ENCODE measurements at places on chromosomes 4 and X. TPM values are rescaled to one million over a fixed set of nuclear protein-coding genes. Genes with fewer than 3 reads are reported as not detected.

The SH2D1A gene
- 2.7 TPM for total RNA-seq

The CENPVL2 gene
- total RNA-seq: not detected

The ADGRG4 gene
- 0.13 TPM for total RNA-seq

The PASD1 gene
- not detected for total RNA-seq

DNA sequence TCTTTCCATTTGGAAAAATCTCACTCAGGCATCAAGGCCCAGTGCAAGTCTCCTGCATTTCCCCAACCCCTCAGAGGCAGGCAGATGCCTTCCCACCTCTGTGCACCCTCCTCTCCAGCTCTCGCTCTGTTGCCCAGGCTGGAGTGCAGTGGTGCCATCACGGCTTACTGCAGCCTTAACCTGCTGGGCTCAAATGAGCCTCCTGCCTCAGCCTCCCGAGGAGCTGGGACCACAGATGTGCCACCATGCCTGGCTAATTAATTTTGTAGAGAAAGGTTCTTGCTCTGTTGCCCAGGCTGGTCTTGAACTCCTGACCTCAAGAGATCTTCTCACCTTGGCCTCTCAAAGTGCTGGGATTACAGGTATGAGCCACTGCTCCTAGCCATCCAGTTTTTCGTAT lies 95.8 kb downstream of the NHSL2 start:
- no peaks in the 10 kb centered on the region for H3K27me3 ChIP-seq
- DNase-seq: no peak
- no peaks in the 10 kb centered on the region for H3K36me3 ChIP-seq
- no peak overlapping the region for H3K4me3 ChIP-seq
- no peak overlapping the region for H3K27ac ChIP-seq

DNA sequence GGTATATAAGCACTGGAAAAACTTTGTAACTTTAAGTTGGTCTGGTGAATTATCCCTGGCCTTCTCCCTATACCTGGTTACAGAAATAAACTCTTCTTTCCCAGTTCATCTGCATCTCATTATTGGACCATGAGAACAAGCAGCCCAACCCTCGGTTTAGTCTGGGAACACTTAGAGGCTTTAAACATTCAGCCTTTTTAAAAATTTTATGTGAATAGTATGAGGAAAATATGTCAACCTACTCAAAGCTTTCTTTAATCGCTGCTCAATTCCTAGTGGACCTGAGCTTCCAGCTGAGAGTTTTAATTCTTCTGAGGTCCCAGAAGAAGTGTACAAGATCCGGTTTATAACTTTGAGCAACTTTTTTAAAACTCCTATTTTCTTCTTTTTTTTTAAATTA lies 358.6 kb upstream of the NOCT start:
- H3K4me3 ChIP-seq: no peak overlapping the region
- no peak for DNase-seq
- H3K27ac ChIP-seq: no peak overlapping the region

DNA sequence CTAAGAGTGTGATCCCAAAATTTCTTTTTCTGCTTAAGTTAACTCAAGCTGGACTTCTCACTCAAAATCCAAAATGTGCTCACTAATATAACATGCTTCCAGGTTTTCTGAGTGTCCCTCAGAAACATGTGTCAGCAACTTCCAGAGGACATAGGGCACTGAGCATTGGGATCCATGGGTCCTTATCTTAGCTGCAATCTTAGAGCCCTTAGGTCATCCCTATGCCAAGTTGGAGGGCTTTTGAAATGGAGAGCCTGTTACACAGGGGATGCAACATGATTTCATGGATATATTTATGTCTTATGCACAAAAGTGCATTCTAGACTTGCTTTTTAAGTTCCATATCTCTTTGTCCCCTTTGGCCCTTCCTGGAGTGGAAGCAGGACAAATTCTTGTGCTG lies 11.7 kb upstream of the HCCS start:
- DNase-seq: no peak
- H3K36me3 ChIP-seq: no peaks in the 10 kb centered on the region
- H3K4me3 ChIP-seq: no peak overlapping the region

GRCh38 chr4:7648544-7649395 lies 214.0 kb upstream of the PSAPL1 start:
- no peaks in the 10 kb centered on the region for H3K4me1 ChIP-seq
- DNase-seq: peak; percentile 57
- no peaks in the 10 kb centered on the region for H3K36me3 ChIP-seq
- no peaks in the 10 kb centered on the region for H3K27me3 ChIP-seq
- no peak overlapping the region for H3K4me3 ChIP-seq
- no peak overlapping the region for H3K27ac ChIP-seq

- H3K4me1 ChIP-seq: no peaks in the 10 kb centered on the region
- H3K36me3 ChIP-seq: no peaks in the 10 kb centered on the region
- H3K27ac ChIP-seq: no peak overlapping the region
- no peaks in the 10 kb centered on the region for H3K27me3 ChIP-seq
- no peak for DNase-seq
Measured at GRCh38 chr4:173932701-173933100, 350.8 kb downstream of the FBXO8 start.

GRCh38 chr4:26331380-26331950 lies 10.7 kb downstream of the RBPJ start:
- no peak overlapping the region for H3K4me3 ChIP-seq
- H3K27ac ChIP-seq: no peak overlapping the region
- H3K4me1 ChIP-seq: no peaks in the 10 kb centered on the region
- H3K27me3 ChIP-seq: no peaks in the 10 kb centered on the region
- DNase-seq: no peak
- H3K36me3 ChIP-seq: no peaks in the 10 kb centered on the region

GRCh38 chr4:102828497-102828808 lies 1.1 kb upstream of the UBE2D3 start:
- H3K27me3 ChIP-seq: no peaks in the 10 kb centered on the region
- H3K36me3 ChIP-seq: peaks cover 3% of the 10 kb centered on the region
- peaks cover 2% of the 10 kb centered on the region for H3K4me1 ChIP-seq
- peak overlapping the region; percentile 100 for H3K27ac ChIP-seq

GRCh38 chrX:153887385-153887784 lies 1.4 kb upstream of the L1CAM start:
- no peak overlapping the region for H3K4me3 ChIP-seq
- H3K36me3 ChIP-seq: no peaks in the 10 kb centered on the region
- DNase-seq: no peak
- H3K27me3 ChIP-seq: peaks cover 8% of the 10 kb centered on the region
- no peaks in the 10 kb centered on the region for H3K4me1 ChIP-seq

DNA sequence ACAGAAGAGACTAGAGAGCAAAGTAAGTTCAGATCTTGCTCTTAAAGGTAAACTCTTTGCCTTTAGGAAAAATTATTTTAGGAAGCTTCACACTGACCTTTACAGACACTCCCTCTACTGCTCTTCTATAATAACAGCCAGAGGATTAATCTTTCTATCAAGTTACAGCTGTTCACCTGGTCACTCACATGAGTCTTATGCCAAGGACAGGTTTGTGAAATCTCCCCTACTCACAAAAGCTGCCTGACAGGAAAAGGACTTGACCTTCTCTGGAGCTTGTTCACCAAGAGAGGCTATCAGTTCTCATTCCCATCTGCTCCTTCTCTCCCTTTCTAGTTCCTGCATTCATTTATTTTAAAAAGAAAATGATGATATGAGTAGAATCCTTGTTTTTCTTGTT lies 117.3 kb downstream of the C4orf51 start:
- DNase-seq: no peak
- no peaks in the 10 kb centered on the region for H3K36me3 ChIP-seq
- no peak overlapping the region for H3K27ac ChIP-seq
- H3K27me3 ChIP-seq: no peaks in the 10 kb centered on the region

DNA sequence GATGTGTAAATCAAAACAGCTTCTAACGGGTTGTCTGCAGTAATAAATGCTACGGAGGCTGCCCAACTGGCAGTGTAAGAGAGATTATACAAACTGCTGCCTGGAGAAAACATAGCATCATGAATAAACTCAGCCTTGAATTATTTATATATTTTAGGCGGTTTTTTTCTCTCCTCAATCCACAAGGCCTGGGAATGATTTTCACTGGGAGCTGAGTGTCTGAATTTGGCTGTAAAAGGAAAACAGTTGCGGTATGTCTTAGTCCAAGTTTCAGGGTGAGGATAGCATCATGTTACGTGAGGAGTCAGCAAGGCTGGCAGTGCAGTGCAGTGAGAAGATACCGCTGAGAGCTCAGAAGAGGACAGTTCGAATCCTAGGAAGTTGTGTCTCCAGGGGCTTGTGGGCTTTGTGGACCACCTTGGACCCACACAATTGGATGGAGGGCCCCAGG lies 291.5 kb upstream of the BOD1L1 start:
- H3K27me3 ChIP-seq: no peaks in the 10 kb centered on the region
- no peak overlapping the region for H3K27ac ChIP-seq

- H3K27me3 ChIP-seq: no peaks in the 10 kb centered on the region
- H3K4me1 ChIP-seq: no peaks in the 10 kb centered on the region
- H3K4me3 ChIP-seq: no peak overlapping the region
- no peaks in the 10 kb centered on the region for H3K36me3 ChIP-seq
Measured at GRCh38 chr4:17286752-17287460, 225.0 kb downstream of the QDPR start.

DNA sequence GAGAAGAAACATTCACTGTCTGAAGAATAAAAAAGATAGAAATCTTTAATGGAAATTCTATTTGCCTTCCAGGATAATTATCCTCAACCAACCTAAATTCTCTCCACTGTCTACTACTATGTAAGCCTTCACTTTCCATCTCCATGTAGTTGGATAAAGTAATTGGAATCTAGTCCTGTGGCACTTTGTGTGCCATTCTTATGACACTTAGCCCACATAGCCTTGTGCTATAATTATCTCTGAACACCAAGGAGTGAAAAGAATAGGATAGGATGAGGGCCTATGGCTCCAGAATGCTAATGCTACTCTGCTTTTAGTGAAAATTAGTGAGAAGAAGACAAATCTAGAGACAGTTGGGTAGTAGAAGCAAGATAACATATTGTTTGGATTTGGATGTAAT lies 20.2 kb downstream of the PRSS48 start:
- DNase-seq: no peak
- H3K4me1 ChIP-seq: peaks cover 6% of the 10 kb centered on the region
- no peak overlapping the region for H3K27ac ChIP-seq
- no peak overlapping the region for H3K4me3 ChIP-seq

DNA sequence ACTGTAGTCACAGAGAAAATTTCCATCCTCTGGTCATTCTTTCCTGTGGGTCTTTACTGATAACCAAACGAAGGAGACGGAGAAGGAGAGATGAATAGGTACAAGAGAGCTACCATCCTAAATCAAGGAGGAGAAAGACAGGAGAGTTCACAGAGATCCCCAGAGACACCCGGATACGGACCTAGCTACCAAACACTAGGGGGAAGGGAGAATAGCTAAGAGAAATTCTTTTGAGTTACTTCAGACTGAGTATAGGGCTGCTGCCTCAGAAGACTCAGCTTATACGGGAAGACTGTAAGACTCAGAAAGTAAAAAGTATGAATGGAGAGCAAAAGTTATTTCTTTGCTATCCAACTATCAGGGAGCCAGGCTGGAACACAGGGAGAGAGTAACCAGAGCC lies 572.1 kb downstream of the C4orf33 start:
- no peak for DNase-seq
- H3K4me1 ChIP-seq: no peaks in the 10 kb centered on the region
- no peaks in the 10 kb centered on the region for H3K36me3 ChIP-seq
- no peaks in the 10 kb centered on the region for H3K27me3 ChIP-seq

GRCh38 chrX:41289095-41289494 lies 44.9 kb upstream of the DDX3X start:
- H3K36me3 ChIP-seq: no peaks in the 10 kb centered on the region
- no peak for DNase-seq
- H3K27ac ChIP-seq: no peak overlapping the region
- no peak overlapping the region for H3K4me3 ChIP-seq
